ENCODE measurements at places on chromosomes 7 and 10.
A peak's percentile ranks its signal among the peaks of the same experiment; 100 is the strongest.

GRCh38 chr7:85030893-85031292 is 156.0 kb downstream of the SEMA3D start:
- no peak for DNase-seq

GRCh38 chr10:65827359-65827758 is 1098.5 kb upstream of the LRRTM3 start:
- DNase-seq: no peak

DNA sequence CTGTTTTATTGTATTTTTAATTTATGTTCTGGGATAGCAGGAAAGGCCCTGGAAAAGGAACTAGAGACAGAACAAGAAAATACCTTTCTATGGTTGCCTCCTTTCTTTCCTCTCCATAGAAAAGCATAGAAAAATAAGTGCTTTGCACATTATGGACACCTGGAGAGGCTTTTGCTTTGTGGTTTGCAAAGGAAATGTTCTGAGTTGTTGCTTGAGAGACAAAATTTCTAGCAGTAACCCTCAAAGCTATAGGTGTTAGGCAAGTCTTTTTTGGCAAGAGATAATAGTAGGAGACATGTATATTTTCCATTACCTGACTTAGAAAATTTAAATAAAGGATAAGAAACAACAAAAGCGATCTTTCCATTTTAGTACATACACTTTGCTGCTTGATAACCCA is 378.6 kb upstream of the PRKCQ start:
- no peak for DNase-seq

DNA sequence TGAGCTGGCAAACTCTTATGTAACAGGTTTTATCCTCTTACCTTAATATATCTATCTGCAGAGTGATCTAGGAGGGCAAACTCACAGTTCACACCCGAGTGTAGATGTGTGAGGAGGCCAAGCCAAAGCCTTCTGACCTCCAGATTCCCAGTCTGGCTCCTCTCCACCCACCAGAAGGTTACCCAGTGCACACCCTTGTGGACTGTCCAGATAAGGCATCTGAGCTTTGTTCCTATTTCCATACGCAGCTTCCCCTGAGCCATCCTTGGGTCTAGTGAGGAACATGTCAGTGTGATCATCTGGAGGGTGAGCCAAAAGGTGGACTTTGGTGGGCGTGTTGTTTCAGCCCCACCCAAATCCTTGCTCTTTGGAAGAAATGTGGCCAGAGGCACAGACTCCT is 203.0 kb upstream of the MEOX2 start:
- DNase-seq: no peak

DNA sequence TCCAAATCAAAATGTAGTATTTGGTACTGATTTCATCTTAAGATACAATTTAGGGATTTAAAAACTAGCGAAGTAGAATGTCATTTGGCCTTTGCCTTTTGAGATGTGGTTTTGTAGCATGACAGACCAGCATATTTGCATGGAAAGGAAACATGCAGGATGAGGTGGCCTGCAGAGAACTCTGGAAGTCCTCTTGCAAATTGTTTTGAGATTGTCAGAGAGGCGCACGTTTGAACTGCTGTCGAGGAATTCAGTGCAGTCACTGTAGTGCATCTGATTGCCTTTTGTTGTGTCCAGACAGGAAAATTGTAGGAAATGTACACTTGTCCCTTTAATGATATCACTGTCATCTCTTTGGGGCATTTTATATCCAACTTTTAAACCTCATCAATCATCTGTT is 136.7 kb downstream of the CELF2 start:
- DNase-seq: no peak

GRCh38 chr7:42232275-42232674 is 4.7 kb downstream of the GLI3 start:
- DNase-seq: no peak

DNA sequence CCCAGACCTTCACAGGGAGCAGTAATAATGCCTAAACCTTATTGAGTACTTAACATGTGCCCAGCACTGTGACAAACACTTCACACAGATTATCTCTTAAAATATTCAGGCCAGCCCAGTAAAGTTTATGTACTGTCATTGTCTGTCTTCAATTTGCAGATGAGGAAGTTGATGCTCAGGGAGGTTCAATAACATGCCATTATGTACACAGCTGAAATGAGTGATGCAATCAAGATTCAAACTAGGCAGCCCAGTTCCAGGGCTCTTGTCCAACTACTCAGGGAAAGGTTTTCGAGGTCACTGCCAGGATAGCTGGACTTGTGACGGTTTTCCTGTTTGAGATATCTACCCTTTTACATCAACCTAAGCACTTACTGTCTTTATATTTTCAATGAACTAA is 56.1 kb downstream of the AUTS2 start:
- DNase-seq: no peak

DNA sequence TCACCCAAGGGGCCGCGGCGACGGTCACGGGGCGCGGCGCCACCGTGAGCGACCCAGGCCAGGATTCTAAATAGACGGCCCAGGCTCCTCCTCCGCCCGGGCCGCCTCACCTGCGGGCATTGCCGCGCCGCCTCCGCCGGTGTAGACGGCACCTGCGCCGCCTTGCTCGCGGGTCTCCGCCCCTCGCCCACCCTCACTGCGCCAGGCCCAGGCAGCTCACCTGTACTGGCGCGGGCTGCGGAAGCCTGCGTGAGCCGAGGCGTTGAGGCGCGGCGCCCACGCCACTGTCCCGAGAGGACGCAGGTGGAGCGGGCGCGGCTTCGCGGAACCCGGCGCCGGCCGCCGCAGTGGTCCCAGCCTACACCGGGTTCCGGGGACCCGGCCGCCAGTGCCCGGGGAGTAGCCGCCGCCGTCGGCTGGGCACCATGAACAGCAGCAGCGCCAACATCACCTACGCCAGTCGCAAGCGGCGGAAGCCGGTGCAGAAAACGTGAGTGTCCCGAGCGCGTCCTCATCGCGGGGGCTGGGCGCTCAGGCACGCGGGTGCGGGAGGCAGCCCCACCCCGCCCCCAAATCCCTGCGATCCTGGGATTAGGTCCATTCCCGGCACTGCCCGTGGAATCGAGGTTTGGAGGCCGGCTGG is 509 bp downstream of the AHR start:
- DNase-seq: peak; percentile 31

- DNase-seq: no peak
These were observed 83.8 kb downstream of the TEX36 start for GRCh38 chr10:125599194-125599593.

GRCh38 chr10:79979976-79980687 is 31.2 kb upstream of the SFTPD start:
- DNase-seq: no peak

DNA sequence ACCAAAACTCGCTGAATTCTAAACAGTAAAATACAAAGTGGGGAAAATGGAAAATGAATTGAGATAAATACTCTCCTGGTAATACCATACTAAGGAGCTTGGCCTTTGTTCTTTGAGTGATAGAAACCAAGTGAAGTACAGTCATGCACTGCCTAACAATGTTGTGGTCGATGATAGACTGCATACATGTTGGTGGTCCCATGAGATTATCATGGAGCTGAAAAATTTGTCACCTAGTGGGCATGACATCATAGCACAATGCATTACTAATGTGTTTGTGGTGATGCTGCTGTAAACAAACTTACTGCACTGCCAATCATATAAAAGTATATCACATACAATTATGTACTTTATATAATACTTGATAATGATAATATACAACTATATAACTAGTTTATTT is 419.1 kb downstream of the ARL4A start:
- DNase-seq: no peak

DNA sequence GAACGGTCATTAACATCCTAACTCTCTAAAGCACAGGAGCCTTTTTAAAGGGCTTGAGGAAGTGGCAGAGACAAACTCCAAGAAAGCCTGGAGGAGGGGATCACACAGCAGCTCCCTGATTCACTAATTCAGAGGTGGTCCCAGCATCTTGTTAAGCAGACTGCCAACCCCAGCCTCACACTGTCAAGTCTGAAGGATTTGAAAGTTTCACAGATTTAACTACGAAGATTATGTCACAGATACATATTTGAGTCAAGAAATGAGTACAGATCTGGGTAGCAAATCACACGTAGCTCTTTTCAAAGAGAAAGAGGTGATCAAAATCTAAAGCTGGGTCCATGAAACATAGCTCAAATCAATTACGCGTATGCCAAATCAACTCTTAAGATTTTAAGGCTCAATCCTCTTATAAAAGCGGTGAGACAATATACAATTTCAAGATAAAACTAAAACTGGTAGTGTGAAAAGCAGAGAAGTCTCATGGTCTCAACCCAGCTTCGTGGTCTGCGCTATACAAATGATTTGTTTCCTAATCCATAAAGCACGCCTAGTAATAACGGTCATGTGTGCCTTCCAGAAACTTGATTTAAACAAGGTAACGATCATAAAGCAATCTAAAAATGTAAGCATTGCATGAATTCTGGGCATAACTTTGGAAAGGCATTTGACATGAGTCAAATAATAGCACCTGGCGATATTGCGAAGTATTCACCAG is 229.9 kb upstream of the MKLN1 start:
- DNase-seq: no peak

DNA sequence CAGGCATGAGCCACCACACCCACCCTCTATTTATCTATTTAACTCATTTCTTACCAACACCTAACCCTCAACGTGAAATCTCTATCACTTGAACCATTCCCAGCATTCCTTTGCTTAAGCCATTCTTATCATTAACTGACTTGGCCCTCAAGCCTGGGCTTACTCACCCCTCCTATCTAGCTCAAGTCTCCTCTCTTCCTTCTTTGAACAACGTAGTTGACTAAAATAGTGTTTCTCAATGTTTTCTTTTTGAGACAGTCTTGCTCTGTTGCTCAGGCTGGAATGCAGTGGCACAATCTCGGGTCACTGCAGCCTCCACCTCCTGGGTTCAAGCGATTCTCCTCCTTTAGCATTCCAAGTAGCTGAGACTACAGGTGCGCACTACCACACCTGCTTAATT is 7.0 kb downstream of the ANXA7 start:
- DNase-seq: no peak

DNA sequence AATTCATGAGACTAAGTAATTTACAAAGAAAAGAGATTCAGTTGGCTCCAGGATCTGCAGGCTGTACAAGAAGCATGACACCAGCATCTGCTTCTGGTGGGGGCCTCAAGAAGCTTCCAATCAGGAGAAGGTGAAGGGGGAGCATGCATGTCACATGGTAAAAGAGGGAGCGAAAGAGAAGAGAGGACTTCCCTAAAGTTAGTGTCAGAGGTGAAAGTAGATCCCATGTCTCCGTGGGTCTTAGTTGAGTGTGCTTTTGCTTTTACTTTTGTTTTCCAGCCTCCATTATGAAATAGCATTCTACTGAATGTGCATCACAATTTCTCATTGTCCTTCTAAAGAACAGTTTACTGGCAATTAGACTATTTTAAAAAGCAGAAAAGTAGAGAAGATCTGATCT is 213.6 kb upstream of the FZD1 start:
- no peak for DNase-seq

DNA sequence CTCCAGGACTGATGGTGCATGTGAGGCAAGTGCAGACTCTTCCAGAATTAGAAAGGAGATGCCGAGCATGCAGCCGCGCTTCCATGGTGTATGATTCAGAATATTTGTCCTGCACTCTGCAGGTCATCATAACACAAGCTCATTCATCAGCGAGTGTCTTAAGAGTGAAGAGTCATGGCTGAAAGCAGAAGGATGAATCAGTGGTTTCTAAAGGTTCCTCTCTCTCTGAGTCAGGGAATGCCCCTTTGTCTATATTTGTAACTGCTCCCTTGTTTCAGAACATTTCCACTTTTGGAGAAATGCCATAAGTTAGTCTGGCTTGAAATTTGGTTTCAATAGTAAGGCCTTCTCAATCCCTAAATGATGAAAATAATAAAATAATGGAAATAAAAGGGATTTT is 52.3 kb downstream of the HECW1 start:
- DNase-seq: no peak

GRCh38 chr7:49279891-49280290 is 355.5 kb downstream of the CDC14C start:
- no peak for DNase-seq

GRCh38 chr10:77360835-77361234 is 276.8 kb downstream of the KCNMA1 start:
- DNase-seq: no peak

- no peak for DNase-seq
These were observed 15.9 kb upstream of the FAM171A1 start for GRCh38 chr10:15387021-15387420.

- DNase-seq: no peak
These were observed 252.7 kb upstream of the MBL2 start for GRCh38 chr10:53025172-53025711.

DNA sequence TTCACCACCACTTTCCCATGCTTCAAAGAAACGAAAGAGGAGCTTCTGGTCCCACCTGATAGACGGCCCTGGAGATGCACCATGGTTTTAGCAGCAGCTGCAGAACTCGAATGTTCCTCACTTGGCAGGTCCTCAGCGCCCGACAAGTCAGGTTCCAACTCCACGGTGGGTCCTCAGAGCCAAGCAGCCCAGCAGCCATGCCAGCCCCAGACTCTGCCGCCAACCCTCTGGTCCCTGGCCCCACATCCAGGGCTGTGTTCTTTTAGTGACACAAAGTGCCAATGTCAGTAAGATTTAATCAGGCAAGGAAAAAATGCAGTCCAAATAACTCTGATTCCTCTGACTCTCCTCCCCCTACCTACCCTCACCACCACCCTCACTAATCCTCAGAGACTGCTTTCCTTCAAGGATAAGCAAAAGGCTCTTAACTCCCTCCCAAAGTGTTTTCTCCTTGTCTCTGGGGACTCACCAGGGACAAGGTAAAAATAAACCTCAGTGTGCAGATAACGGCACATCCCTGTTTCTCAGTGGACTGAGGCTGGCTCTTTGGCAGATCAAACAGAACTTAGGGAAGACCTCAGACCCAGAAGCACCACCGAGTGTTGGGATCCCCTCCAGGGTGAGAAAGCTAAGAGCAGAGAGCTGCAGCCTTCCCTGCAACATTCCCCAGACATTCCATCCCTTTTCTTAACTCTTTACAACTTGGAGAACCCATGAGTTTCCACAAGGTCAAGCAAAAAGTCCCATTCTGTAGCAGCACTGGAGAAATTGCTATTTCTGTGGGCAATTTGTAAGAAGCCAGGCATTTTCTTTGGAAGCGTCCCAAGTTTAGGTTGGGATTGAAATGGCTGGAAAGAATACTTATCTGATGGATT is 358.9 kb downstream of the FRMD4A start:
- DNase-seq: no peak

DNA sequence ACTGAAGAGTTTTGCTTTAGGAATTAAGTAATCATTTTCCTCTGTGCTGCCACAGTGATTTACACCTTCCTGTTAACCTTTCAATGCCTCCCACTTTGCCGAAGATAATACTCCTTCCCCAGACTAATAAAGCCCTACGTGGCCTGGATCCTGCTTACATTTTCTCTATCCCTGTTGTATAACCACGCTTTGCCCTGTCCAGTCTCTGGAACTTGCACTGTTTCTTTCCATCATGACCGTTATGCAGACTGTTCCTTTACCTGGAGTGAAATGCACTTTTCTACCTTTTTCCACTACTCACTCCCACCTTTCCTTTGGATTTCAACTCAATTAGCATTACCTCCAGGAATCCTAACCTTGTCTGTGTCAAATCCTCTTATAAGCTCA is 154.4 kb downstream of the PRKG1 start:
- no peak for DNase-seq

DNA sequence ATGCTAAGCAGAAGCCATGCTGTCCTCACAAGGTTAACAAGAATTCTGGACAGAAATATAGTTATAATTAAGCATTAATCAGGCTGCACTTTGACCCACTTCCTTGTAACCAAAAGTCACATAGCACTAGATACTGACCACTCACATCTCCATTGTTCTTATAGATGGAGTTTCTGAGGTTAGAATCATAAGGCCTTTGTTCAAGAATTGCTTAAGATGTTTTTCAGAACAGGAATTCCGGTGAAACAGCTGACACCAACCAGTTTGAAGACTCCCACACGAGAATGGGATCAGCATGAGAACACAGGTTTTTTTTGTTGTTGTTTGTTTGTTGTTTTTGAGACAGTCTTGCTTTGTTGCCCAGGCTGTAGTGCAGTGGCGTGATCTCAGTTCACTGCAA is 488.3 kb upstream of the NRP1 start:
- DNase-seq: no peak
